ENCODE measurements at places on chromosomes 5 and 9. TPM values are rescaled to one million over a fixed set of nuclear protein-coding genes. Genes with fewer than 3 reads are reported as not detected.

PDE8B gene
- 0.46 TPM for total RNA-seq

IL7R gene
- 9.8 TPM for total RNA-seq

PCDHA6 gene
- 0.76 TPM for total RNA-seq

ACSL6 gene
- total RNA-seq: 0.17 TPM

CRB2 gene
- total RNA-seq: not detected

OR1J2 gene
- total RNA-seq: 0.50 TPM

CCL19 gene
- not detected for total RNA-seq

CMYA5 gene
- total RNA-seq: 0.52 TPM

SPATA31A3 gene
- total RNA-seq: not detected

FOXD4L5 gene
- total RNA-seq: 0.07 TPM

CDH9 gene
- not detected for total RNA-seq

KCNIP1 gene
- not detected for total RNA-seq

WWC1 gene
- 0.99 TPM for total RNA-seq

MAMDC2 gene
- 4.7 TPM for total RNA-seq

IFNA13 gene
- total RNA-seq: not detected

CD14 gene
- total RNA-seq: 4.8 TPM

GMCL2 gene
- not detected for total RNA-seq

HTR4 gene
- 0.07 TPM for total RNA-seq

PRRC2B gene
- 117 TPM for total RNA-seq

TMEM174 gene
- total RNA-seq: not detected

GHR gene
- 6.2 TPM for total RNA-seq

TPPP gene
- 0.43 TPM for total RNA-seq

CAMLG gene
- total RNA-seq: 34.7 TPM

LCN9 gene
- not detected for total RNA-seq

PITX1 gene
- 3.5 TPM for total RNA-seq

OGN gene
- 24.7 TPM for total RNA-seq

TRIM41 gene
- total RNA-seq: 16.0 TPM

STPG3 gene
- not detected for total RNA-seq

HEMGN gene
- total RNA-seq: not detected

COL15A1 gene
- 229 TPM for total RNA-seq

RGS7BP gene
- 6.2 TPM for total RNA-seq

TAF1L gene
- total RNA-seq: under 0.01 TPM

TICAM2 gene
- total RNA-seq: 4.3 TPM

MELK gene
- 9.6 TPM for total RNA-seq

Measured in smooth muscle cell of the pulmonary artery (primary cell).